ENCODE measurements at places on chromosomes 2 and 18.

DNA sequence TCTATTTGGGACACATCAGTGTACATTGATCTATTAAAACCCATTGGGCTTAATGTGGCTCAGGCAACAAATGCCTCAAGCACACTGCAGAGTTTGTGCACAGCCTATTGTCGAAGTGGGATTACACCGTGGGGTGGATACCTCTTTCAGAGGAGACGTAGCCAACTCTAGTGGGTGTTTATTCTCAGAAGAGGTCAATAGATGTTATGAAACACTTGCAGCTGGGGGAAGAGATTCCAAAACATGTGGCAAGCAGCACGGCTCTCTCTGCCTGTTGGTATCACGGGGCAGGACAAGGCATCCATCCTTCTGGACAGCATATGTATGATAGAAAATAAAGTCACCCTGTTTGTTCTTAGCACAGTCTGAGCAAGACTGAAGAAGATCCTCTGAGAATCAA, 121.4 kb upstream of the COPS8 start:
- no peak for DNase-seq

DNA sequence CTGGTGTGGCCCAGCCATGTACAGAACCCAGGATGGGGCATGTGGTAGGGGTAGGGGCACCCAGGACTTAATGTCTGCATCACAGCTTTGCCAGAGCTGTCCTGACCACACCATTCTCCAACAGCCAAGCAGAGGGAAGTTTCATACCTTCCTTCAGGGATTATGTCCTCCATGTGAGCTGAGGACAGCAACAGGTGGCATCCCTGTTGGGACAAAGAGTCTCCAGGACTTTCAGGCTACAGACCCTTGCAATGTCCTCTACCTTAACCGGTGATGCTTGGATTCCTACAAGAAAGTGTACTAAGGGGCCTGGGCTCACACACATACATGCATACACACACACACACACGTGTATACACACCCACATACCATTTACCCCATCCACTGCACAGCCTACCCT, 227.0 kb upstream of the SIX2 start:
- DNase-seq, result no peak

DNA sequence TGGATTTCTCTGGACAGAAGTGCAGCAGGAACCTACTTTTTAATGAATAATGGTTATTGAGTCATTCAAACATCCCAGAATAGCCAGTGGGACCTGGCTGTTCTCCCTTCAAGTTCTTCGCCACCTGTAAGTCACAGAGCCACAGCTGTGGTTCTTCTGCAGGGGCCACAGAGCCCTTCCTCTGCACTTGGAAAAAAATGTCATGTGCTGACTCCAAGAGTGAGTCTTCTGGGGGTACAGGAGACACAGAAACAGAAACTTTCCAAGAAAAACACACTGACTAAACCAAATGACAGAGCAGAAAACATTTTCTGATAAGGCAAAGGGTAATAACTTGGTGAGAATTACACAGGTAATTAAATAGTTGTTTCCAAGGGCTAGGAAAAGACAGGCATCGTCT, 68.7 kb upstream of the FN1 start:
- DNase-seq, result no peak

GRCh38 chr2:68250196-68250595, 2.1 kb downstream of the PPP3R1 start:
- no peak for DNase-seq

- DNase-seq, result no peak
These were observed 48.4 kb upstream of the LAPTM4A start for GRCh38 chr2:20099780-20100179.

GRCh38 chr2:68710336-68710735, 24.3 kb upstream of the ARHGAP25 start:
- DNase-seq, result no peak

- DNase-seq, result peak; percentile 65
These were observed 63.4 kb downstream of the NCKAP5 start for GRCh38 chr2:133504566-133505505.

- no peak for DNase-seq
These were observed 428.3 kb downstream of the PARD3B start for GRCh38 chr2:204973616-204974015.

DNA sequence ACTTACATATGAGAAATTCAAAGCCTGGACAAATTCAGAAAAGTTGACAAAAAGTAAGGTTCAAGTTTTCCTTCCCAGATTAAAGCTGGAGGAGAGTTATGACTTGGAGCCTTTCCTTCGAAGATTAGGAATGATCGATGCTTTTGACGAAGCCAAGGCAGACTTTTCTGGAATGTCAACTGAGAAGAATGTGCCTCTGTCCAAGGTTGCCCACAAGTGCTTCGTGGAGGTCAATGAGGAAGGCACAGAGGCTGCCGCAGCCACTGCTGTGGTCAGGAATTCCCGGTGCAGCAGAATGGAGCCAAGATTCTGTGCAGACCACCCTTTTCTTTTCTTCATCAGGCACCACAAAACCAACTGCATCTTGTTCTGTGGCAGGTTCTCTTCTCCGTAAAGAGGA, 17.0 kb downstream of the SERPINB8 start:
- DNase-seq, result no peak

- DNase-seq, result no peak
These were observed 357.1 kb downstream of the NRXN1 start for GRCh38 chr2:50674876-50675275.

DNA sequence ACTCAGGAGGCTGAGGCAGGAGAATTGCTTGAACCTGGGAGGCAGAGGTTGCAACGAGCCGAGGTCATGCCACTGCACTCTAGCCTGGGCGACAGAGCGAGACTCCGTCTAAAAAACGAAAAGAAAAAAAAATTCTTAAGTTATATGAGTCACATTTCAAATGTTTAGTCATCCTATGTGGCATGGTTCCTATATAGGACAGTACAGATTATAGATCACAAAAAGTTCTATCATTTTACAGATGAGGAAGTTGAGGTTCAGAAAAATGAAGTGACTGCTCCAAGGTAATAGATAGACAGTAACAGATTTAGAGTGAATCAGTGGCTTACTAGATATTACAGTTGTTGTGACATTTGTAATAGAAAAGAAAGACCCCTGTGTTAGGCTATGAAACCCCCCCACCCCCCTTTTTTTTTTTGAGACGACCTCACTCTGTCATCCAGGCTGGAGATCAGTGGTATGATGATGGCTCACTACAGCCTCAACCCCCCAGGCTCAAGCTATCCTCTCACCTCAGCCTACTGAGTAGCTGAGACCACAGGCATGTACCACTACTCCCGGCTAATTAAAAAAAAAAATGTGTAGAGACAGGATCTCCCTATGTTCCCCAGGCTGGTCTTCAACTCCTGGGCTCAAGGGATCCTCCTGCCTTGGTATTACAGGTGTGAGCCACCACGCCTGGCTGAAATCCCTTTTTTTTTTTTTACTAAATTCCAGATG, 22.7 kb downstream of the PTPN4 start:
- DNase-seq, result no peak

DNA sequence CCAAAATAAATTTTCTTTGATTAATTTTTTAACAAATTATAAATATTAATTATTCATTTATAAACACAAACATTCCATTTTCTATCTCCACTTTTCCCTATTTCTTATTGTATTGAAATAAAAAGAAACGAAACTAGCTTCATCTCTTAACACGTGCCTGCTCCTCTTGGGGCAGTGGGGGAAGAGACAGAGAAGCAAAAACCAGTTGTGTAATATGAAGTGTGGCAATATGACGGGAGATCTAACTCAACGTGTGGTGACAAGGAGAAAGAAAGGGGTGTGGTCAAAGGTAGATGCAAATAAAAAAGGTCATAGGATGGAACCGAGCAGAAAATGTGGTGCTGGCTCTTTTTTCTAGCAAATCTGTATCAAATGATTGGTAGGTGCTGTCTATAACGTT, 106.9 kb upstream of the SLC8A1 start:
- DNase-seq, result no peak

DNA sequence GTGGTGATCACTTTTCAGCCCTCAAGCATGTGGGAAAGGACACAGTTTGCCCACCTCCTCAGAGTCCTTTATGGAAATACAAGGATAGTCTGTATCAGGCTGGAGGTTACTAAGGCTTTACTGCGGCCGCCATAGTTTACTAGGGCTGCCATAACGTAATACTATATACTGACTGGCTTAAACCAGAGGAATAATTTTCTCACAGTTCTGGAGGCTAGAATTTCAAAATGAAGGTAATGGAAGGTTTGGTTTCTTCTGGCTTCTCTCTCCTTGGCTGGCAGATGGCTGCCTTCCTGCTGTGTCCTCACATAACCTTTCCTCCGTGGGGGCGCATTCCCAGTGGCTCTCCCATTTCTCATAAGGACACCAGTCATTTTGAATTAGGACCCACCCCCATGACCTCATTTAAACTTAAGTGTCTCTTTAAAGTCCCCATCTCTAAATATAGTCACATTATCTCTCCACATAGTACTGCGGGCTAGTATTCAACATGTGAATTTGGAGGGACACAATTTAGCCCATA, 12.5 kb upstream of the ATIC start:
- no peak for DNase-seq

- DNase-seq, result peak; percentile 84
These were observed 26.9 kb upstream of the ASAP2 start for GRCh38 chr2:9179572-9180201.

- DNase-seq, result no peak
These were observed 90.6 kb upstream of the TAF1B start for GRCh38 chr2:9752441-9753275.

- no peak for DNase-seq
These were observed 890.2 kb upstream of the ZEB2 start for GRCh38 chr2:145410086-145410485.

DNA sequence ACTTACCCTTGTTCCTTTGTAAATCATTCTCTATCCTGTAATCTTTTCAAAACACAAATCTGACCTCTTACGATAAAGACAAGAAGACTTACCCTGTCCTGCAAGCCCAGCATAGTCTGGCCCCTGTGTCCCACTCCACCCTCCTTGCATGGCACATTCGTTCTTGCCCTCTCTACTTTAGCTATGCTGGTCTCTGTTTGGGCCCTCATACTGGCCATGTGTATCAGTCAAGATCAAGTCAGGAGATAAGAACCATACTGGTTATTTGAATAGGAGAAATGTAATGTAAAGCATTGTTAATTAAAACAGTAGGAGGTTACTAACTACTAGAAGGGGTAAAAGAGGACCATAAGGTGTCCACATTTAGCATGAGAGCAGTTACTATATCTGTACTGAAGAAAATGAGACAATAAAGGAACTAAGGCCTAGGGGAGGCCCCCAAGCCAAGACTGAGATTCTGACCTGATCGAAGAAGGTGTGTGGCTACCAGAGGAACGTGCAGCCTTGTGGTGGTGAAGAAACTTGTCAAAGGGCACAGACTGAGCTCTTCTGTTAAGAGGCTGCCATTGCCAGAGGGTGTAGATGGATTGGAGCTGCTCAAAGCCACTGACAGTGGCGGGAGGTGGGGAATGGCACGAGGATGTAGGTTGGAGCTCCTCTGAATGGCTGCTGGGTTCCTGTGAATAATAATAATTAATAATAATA, 80.8 kb downstream of the KCTD18 start:
- no peak for DNase-seq

DNA sequence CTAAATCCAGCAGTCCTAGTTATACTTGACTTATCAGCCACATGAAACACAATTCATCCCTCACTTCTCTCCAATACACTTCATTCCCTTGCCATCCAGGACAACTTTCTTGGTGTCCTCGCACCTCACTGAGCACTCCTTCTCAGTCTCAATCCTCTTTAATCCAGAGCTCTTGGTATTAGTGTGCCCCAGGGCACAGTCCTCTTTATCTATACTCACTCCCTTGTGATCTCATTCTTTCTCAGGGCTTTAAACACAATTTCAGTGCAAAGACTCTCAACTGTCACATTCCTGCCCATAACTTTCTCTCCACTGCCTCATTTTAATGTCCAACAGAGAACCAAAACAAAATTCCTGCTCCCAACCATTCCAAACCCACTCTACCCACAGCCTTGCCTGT, 60.8 kb upstream of the SPOPL start:
- no peak for DNase-seq

- no peak for DNase-seq
These were observed 41.8 kb upstream of the KLF11 start for GRCh38 chr2:10001586-10001985.

DNA sequence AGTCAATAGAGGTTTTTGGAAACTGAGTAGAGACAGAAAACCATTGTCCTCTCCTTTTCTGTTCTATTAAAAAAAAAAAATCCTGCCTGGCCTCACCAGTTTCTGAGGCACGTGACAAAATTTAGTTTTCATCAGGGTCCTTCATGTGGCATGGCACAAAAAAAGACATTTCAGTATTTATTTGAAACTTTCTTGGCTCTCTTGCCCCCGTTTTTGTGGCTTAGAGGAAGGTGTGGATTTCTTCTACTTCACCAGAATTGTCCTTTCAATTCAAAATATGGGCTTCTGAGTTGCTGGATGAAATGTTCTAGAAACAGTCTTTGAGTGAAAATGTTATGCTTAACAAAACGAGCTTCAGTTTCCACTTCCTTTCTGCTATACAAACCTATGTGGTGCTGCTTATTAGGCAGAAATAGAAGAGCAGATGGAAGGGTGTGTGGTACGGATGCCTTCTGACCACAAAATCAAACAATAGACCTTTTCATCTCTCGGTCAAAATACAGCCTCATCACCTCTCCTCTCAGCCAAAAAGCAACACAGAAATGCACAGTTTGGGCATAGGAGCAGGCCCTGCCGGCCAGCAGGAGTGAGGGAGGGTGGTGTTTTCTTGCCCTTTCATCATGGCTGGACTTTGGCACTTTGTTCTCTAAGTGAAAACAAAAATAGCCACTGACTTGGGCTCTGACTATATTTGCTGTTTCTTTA, 89.2 kb downstream of the SH3RF3 start:
- DNase-seq, result no peak

DNA sequence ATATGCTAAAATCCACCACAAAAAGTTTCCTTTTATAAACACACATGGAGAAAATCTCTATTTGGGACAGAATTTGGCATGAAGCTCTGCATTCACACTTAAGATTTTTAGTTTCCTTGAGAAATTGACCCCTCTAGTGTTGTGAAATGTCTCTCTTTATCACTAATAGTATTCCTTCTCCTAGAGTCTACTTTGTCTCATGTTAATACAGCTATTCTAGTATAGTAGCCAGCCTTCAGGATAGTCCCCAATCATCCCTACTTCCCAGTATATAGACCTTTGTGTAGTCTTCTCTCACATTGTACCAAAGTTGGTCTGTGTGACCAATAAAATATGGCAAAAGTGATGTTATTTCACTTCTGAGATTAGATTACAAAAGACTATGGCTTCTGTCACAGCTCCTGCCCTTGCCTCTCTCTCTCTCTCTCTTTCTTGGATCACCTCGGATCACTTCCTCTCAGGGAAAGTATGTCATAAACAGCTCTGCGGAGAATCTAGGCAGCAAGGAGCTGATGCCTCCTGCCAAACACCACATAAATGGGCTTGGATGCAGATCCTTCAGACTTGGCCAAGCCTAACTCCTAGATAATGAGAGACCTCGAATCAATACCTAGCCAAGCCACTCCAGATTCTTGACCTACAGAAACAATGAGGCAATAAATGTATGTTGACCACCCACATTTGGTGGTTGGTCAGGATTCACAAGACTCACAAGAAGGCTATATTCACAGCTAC, 59.7 kb upstream of the NABP1 start:
- DNase-seq, result no peak

- DNase-seq, result peak; percentile 15
These were observed 23.7 kb downstream of the METTL4 start for GRCh38 chr18:2547477-2548087.

GRCh38 chr2:212752730-212753351, 214.2 kb upstream of the ERBB4 start:
- DNase-seq, result no peak

- DNase-seq, result no peak
These were observed 42.0 kb downstream of the ZFP36L2 start for GRCh38 chr2:43184339-43184895.
